Epithelial cell of proximal tubule (primary cell): ENCODE measurements at places on chromosomes 1 and 21.

- DNase-seq, result no peak
Observed at GRCh38 chr1:9847269-9847668, 23.5 kb upstream of the CLSTN1 start.

GRCh38 chr1:48043622-48044021 lies 46.4 kb upstream of the TRABD2B start:
- DNase-seq, result no peak

DNA sequence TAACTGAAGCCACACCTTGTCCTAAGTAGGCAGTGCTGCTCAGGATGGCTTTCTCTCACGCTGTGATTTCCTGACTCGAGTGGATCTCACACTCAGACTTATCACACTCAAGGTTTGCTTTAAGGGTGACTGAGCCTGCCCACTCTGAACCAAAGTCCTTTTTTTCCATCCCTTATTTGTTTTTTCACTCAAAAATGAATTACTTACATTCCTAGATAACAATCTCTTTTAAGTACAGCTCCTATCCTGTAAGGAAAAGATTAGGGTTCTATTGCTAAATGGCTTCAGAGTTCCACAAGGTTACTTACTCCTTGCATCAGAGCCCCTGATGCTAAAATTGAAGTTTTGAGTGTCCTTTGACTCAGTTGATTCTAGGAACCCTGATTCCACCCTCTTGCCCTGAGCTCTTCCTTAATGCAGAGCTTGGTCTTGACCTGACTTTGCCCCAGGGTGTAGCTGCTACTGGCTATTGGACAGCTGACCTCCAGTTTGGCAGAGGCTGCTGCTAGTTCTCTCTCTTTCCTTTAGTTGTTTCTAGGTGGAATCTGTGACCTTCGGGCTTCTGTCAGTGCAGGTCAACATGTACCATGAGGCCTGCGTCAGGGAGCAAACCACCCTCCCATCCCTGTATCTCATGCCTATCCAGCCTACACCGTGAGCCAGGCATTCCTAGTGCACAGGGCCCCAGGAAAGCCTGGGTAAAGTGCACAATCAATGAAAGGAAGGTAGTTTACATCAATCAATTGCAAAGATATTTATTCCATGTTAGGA lies 80.1 kb upstream of the CD55 start:
- no peak for DNase-seq

DNA sequence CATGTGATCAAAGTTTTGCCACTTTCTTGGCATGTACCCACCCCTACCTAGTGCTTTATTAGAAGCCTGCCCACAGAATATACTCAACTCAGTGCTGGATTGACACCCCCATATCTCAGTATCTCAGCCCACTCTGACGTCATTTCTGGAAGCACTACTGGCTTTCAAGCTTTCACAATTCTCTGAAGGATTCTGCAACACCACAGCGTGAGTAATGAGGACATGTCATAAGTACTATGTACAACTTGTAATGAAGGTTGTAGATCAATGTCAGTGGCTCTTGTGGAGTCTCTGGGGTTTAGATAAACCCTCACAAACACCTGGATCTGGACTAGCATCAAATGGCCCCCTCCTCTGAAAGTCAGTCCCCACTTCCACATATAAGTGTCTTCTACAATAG lies 57.2 kb downstream of the TNFSF4 start:
- no peak for DNase-seq
